Left renal pelvis (tissue), 4 donors: ENCODE measurements at places on chromosomes 11 and 22.

DNA sequence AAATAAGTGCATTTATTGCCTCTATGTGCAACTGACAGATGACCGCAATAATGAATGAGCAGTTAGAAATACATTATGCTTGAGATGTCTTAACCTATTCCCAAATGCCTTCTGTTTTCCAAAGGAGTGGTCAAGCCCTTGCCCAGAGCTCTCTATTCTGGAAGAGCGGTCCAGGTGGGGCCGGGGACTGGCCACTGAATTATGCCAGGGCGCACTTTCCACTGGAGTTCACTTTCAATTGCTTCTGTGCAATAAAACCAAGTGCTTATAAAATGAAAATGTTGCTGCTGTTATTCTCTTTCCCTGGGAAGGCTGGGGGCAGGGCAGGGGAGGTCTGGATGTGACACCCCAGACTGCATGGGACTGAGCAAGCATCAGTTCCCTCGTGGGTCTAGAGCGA, 11.0 kb downstream of the NEFH start:
- no peak for DNase-seq

GRCh38 chr11:6633422-6634408, 14.5 kb upstream of the TPP1 start:
- DNase-seq: no peak

DNA sequence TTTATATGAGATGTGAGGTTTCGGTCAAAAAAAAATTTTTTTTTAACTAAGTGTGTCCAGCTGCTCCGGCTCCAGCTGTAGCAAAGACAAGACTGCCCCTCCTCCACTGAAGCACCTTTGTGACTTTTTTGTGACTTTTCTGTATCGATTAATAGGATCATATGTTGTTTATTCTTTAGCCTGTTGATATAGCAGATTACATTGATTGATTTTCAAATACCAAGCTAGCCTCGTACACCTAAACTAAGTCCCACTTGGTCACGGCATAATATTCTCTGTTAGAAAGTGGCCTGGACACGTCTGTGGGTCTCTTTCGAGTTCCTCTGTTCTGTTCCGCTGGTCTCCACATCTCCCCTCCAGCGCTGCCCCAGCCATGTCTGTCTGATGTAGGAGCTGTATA, 126.8 kb downstream of the IGLL1 start:
- DNase-seq: no peak

DNA sequence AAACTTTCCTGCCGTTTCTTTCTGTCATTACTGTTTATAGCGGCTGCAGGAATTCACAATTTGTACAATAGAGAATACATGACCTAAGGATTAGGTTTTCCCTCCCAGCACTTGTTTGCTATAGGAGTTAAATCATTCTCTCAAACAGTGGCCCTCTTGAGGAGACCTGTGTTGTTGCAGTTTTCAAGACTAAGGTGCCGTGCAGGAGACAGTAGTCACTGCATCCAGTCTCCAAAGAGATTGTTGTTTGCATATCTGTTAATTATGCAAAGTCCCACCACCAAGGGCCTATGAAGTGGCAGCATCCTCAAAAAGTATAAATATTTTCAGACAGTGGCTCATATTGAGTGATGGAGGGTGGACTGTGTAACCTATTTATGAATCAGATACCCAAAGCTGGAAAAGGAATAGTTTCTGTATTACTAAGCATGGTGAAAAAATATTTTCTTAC, 2.3 kb downstream of the PRSS23 start:
- DNase-seq: no peak

DNA sequence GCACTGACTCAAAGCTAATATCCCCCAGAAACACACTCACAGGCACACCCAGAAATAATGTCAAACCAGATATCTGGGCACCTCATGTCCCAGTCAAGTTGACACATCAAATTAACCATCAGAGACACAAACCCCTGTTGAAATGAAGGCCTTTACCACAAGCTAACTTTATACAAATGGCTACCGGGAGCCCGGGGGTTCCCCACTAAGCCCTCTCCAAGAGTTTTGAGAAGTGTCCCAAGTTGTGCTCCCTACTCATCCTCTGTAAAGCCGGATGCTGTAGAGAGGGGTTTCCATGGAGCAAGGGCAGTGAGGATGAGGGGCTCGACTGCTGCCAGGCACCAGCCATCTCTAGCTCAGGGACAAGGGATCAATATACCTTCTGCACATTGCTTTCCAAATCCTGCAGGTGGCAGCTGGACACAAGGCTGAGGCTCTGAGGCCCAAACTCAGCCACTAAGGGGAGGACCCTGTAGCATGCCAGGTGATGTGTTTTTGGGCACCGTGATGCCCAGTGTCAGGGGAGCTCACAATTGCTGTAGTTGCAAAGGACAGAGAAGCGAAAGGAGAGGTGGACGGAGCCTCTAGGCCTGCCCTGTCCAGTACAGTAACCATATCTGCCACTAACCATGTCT, 145.7 kb downstream of the TTC17 start:
- no peak for DNase-seq

DNA sequence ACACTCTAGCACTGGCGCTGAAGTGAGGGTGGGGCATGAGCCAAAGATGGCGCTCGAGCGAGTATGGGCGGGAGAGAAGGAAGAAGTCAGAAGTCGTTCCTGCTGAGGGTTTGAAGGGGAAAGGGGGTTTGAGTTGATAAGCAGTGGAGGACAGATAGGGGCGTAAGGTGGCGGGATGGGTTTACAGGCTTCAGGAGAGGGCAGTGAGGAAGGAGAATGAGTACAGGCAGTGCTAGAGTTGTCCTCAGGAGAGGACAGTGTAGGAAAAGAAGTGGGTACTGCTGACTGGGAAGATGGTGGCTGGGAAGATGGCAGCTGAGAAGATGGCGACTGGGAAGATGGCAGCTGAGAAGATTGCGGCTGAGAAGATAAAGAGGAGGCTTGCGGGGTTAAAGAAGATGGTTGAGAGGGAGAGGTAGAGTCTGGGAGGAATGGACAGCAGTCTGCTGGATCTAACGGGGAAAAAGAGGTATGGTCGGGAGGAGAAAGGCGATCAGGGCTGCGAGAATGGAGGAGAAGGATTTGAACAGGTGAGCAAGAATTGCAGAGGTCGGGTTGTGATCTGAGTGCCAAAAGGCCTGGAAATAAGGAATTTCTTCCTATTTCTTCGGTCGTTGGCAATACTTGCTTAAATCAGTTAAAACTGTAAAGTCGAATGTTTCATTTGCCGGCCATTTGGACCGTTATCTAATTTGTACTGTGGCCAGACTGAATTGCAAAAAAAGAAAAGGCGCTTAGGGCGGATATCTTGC, 5.2 kb downstream of the PPFIBP2 start:
- DNase-seq: no peak

DNA sequence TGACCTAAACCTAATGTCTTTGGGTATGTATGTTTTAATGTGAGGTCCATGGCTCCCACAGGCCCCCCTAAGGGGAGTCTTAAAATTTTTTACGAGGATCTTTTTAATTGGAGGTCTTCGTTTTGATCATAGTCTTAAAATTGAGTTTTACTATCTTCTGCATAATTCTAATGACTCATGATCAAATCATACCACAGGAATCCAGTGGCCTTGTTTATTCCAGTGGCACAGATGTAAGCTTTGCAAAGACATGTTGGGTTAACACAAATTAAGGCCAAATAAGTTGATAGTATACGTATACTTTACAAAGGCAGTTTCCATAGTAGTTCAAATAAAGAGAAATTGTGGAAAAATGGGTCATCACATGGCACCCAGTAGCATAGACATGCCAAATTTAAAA, 33.9 kb upstream of the FJX1 start:
- DNase-seq: no peak

DNA sequence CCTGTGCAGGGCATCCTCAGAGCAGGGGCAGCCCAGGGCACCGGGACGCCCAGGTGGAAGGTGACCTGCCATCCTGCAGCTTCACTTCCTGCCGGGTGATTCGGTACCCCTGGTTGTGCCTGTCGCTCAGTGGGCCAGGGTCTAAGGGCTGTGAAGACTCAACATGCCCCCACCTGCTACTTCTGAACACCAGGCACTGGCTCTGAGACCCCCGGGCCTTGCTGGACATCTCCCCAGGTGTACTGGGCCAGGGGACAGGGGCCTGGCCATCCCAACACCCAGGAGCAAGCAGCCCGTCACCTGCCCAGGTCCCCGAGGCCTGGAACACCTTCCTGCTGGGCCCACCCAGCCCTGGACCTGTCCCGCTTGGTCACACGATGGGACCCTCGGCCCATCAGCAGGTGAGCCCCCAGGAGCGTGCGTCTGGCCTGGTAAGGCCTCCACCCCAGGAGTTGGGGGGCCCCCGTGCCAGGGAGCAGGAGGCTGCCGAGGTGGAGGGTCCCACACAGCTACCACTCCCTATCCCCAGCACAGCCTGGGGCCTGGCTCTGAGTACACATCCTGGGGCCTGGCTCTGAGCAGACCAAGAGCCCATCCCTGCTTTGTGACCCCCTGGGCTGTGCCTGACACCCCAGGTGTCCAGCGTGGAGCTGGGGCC, 3.9 kb upstream of the MUC5B start:
- no peak for DNase-seq

- no peak for DNase-seq
Measured at GRCh38 chr11:83613767-83614121, 327.6 kb upstream of the CCDC90B start.

- no peak for DNase-seq
Measured at GRCh38 chr22:29345932-29346331, 30.4 kb upstream of the RASL10A start.

GRCh38 chr22:23137905-23138561, 3.8 kb downstream of the RSPH14 start:
- DNase-seq: no peak

DNA sequence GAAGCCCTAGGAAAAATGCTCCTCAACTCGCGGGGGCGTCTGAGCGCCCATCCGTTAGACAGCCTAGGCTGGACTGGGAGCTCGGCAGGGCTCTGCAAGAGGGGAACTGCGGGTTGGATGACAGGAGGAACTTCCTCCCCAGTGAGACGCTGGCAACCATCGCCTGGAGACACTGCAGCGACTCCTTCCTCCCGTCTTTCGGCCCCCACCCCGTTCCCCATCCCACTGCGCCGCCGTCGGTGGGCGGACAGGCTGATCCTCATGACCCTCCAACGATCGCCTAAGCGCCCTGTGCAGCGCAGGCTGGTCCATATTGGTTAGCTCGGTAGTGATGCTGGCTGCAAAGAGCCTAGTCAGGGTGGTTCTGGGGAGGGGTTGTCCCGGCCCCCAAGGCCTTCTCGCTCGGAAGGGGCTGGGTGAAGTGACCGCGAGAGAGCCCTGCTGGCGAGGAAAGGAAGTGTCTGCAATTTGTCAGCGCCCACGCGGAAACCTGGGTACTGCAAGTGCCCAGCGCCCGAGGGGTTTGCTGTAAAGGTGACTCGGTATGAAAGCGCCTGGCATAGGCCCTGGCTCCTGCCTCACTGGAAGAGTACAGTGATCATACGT, 638 bp downstream of the NRGN start:
- no peak for DNase-seq

- DNase-seq: no peak
Measured at GRCh38 chr22:24968066-24968561, 15.6 kb downstream of the KIAA1671 start.

DNA sequence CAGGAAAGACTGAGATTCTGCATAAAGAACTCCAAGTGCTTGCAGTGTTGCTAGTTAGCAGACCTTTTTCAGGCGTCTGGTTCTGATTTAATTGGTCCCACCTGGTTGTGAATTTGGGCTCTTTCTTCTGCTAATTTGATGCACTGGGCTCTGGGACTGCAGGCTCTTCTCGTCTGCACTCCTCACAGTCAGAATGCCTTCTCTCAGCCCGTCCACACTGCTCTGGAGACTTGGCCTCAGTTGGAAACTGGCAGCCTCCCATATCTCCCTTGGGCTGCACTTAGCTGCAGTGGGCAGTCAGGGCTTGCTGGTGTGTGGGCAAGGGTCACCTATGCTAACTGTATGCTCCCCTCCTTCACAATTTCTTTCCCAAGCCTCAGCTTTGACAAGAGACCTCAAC, 1.5 kb downstream of the TRIM6 start:
- no peak for DNase-seq

GRCh38 chr22:28925916-28926315, 42.5 kb downstream of the ZNRF3 start:
- DNase-seq: no peak

DNA sequence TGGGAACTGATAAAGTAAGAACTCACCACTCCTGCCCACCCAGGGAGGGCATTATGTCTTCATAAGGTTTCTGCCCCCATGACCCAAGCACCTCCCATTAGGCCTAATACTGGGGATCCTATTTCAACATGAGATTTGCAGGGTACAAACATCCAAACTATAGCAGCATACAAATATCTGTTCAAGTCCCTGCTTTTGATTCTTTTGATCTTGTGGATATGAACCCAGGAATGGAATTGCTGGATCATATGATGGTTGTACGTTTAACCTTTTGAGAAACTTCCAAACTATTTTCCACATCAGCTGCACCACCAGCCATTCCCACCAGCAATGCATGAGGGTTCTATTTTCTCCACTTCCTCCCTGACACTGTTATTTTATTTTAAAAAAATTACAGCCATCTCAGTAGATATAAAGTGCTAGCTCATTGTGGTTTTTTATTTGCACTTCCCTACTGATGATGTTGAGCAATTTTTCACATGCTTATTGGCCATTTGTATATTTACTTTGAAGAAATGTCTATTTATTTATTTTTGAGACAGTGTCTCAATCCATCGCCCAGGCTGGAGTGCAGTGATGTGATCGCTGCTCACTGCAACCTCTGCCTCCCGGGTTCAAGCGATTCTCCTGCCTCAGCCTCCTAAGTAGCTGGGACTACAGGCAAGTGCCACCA, 7.1 kb upstream of the ATG16L2 start:
- no peak for DNase-seq

GRCh38 chr22:21719024-21719423, 16.6 kb downstream of the YPEL1 start:
- no peak for DNase-seq

DNA sequence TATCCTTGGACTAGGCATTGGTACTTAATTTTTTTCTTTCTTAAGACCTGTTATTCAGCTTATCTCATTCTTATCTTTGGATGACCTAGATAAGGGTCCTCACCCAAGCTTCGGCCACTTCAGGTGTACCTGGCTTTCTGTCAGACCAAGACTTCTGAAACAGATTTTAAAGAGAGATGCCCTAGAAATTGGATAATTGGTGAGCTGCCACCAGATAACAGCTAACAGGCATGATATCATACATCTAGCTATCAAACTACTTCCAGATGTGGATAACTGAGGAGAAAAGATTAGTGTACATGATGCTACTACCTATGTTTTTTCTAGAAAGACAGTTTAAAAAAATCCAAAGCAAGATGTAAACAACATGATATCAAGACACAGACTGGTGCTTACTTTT, 52.9 kb downstream of the FZD4 start:
- no peak for DNase-seq

GRCh38 chr11:124873951-124874350, 8.7 kb downstream of the ROBO3 start:
- no peak for DNase-seq

GRCh38 chr11:57647372-57647771, 2.3 kb downstream of the YPEL4 start:
- no peak for DNase-seq

GRCh38 chr22:47084226-47084625, 321.8 kb downstream of the TBC1D22A start:
- no peak for DNase-seq

- no peak for DNase-seq
Measured at GRCh38 chr11:121351083-121351630, 58.6 kb downstream of the SC5D start.

GRCh38 chr22:23692598-23693291, 1.9 kb downstream of the RGL4 start:
- no peak for DNase-seq
